ENCODE measurements at places on chromosomes 7 and 10. TPM values are rescaled to one million over a fixed set of nuclear protein-coding genes. Genes with fewer than 3 reads are reported as not detected.

DNA sequence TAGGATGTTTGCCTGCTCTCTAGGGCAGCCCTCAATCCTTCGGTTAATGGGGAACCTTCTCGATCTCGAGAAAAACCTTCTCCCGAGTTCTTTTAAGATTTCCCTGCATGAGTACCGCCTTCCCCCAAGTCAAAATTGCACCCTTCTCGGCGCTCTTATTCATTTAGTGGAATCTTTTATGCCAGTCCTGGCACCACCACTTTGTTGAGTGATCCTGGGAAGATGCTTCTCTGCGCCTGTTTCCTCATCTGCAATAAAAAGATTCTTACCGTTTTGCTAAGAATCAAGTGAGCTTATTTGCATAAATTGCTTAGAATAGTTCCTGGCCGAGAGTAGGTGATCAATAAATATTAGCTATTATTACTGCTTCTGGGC lies 697 bp downstream of the ARPC1A start:
- peaks cover 25% of the 10 kb centered on the region for H3K4me1 ChIP-seq
- no peaks in the 10 kb centered on the region for H3K36me3 ChIP-seq
- peak overlapping the region; percentile 90 for H3K27ac ChIP-seq
- no peak for DNase-seq
- H3K4me3 ChIP-seq: peak overlapping the region; percentile 88

GRCh38 chr7:81053623-81054022 lies 134.8 kb upstream of the SEMA3C start:
- H3K4me1 ChIP-seq: no peaks in the 10 kb centered on the region
- H3K27me3 ChIP-seq: no peaks in the 10 kb centered on the region
- no peak overlapping the region for H3K4me3 ChIP-seq

- no peak overlapping the region for H3K27ac ChIP-seq
These were observed 34.4 kb downstream of the ZMIZ1 start for GRCh38 chr10:79103129-79103528.

- no peak overlapping the region for H3K27ac ChIP-seq
- no peak overlapping the region for H3K4me3 ChIP-seq
- no peaks in the 10 kb centered on the region for H3K36me3 ChIP-seq
- no peaks in the 10 kb centered on the region for H3K4me1 ChIP-seq
These were observed 491 bp upstream of the SH2D4B start for GRCh38 chr10:80537086-80537735.

GRCh38 chr10:31035266-31035798 lies 3.7 kb upstream of the ZNF438 start:
- H3K4me3 ChIP-seq: no peak overlapping the region
- no peaks in the 10 kb centered on the region for H3K4me1 ChIP-seq
- DNase-seq: no peak
- H3K27ac ChIP-seq: no peak overlapping the region
- no peaks in the 10 kb centered on the region for H3K36me3 ChIP-seq

DNA sequence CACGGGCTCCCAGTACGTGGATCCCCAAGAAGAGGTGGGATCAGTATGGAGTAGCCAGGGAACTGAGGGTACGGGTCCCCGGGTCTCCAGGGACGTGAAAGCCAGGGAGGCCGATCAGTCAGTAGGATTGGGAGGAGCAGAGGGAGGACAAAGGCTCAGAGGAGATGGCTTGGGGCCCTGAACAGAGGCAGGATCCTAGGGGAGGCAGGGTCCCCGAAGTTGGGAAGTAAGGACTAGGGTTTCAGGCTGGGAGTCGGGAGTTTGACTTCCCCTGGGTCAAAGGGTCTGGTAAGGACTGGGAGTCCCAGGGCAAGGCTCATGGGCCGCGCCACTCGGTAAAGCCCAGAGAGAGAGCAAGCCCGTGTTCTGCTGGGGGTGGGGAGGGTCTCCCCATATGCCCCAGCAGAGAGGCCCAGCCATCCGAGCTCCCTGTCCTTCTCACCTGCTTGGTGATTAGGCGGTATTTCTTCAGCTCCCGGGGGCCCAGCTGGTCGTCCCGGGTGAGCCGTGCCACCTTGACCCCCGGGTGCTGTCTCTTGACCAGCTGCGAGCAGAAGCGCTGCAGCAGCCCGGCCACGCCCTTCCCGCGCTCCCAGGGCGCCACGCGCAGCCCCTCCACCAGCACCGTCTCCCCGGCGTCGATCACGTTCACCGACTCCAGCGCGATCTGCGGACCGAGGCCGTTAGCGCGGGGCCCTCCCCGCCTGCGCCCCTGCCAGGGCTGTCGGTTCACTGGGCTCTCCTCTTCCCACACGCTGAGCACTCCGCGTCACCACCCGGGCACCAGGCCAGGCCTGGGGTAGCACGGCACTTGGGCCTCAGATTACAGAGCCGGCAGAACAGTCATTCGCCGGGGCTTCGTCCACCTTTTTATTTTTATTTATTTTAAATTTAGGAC lies 7.0 kb downstream of the NAT16 start:
- H3K4me3 ChIP-seq: no peak overlapping the region
- DNase-seq: peak; percentile 77
- no peaks in the 10 kb centered on the region for H3K4me1 ChIP-seq
- peaks cover 26% of the 10 kb centered on the region for H3K27me3 ChIP-seq
- H3K27ac ChIP-seq: no peak overlapping the region

GRCh38 chr7:158369290-158369689 lies 218.3 kb downstream of the PTPRN2 start:
- H3K27me3 ChIP-seq: no peaks in the 10 kb centered on the region
- no peak overlapping the region for H3K4me3 ChIP-seq
- DNase-seq: no peak
- H3K36me3 ChIP-seq: no peaks in the 10 kb centered on the region
- H3K27ac ChIP-seq: no peak overlapping the region

The FAM180A gene
- 1.9 TPM for total RNA-seq

Measured in lung (tissue), 17 donors.